ENCODE measurements at places on chromosomes 7 and 10.

- no peak for DNase-seq
Measured at GRCh38 chr7:40583667-40584444, 449.1 kb downstream of the SUGCT start.

DNA sequence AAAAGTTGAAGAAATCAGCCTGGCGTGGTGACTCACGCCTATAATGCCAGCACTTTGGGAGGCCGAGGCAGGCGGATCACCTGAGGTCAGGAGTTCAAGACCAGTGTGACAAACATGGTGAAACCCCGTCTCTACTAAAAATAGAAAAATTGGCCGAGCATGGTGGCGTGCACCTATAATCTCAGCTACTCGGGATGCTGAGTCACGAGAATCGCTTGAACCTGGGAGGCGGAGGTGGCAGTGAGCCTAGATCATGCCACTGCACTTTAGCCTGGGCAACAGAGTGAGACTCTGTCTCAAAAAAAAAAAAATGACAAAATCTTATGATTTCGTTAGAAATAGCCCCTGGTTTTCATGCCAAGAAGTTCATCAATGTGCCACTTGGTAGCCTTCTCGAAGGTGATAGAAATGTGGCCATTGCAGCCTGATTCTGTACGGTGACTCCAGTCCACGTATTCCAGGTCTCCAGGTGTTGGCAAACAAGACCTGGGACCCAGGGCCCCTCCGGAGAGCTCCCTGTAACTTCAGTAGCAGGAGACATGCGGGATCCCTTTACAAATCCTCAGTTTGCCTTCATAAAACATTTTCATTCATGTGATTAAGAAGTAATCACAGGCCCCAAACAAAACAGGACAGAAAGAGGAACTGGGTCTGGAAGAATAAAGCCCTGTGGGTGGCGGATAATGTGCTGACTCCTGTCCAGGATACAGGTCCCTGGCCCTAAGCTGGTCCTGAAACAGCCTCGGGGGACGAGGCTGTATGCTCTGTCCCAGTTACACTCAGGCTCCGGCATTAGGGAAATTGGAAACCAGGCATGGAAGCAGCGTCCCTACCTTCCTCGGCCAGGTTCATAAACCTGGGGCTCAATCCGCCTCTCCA lies 207.3 kb upstream of the SH2B2 start:
- DNase-seq: no peak

DNA sequence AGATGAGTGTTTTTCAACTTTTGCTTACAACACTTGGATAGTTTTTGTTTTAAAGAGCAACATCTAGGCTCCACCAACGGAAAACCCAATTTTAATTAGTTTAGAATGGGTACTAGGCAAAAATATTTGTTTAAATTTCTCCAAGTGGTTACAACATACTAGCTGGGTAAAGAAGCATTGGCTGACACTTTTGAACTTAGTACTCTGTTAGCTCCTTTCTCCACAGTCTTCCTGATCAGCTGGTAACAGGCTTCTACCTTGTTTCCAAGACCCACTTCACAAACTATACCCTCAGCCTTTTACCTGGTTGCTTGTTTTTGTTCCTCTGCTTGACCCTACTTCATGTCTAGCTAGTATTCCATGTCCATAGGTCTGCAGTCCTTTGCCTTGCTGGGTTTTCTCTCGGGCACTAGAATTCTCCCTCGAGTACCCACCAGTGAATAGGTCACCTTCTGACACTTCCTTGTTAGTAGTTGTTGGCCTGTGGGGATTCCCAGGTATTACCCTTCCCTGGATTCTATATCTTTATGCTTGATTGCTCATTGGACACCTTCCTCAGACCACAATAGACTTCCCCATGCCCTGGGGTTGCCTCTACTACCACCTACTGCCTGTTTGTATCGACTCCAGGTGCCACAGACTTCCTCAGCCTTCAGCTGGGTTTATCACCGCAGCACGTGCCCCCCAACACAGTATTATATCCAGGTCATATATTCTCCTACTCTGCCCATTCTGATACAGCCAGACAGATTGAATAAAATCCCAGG lies 42.0 kb downstream of the PRPS1L1 start:
- no peak for DNase-seq

DNA sequence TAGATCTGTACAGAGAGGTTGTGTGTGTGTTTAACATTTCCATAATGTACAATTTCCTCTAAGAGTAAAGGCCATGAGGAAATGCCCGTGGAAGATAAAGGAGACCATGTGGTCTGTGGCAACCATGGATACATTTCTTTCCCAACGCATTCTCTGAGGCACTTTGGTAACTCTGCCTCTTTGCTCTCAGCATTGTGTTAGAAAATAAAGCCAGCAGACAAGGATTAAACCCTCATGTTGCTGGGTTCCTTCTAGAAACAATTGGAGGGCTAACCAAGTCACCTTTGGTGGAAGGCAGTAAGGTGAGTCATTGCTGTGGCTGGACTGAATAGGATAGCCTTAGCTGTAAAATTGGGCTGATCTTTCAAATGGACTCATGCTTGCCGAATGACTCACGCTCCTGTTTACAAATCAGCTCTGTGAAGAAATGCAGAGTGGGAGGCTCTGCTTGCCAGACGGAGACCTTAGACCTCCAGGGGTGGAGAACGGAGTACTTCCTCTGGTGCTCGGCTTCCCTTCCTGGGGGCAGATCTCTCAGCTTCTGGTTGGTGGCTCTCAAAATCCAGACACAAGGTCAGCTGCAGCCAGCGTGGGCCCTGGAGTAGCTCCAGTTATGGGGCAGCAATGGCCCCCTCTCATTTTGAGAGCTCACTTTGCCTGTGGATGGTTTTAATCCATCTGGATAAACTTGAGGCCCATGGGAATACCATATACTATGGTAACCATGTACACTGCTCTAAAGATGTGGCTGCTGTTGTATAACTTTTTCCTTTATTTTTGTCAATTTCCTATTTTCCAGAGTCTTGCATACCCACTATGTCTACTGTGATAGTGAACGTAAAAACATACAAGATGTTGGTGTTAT lies 137.3 kb downstream of the TCF7L2 start:
- DNase-seq: no peak

DNA sequence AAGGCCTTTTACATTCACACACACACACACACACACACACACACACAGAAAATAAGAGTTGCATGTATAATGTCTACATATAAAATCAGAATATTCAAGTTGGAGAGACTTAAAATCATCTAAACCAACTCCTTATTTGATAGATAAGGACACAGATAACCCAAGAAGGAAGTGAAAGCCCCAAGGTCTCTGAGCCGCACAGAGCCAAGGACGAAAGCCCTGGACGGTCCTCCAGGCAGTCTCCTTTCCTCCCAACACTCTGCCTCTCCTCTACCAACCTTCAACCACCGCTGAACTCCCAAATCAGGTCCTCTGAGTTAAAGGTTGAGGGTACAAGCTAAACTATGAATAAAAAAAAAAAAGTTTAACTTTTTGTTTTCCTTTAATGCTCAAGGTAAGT lies 28.2 kb downstream of the UBE2H start:
- DNase-seq: no peak

DNA sequence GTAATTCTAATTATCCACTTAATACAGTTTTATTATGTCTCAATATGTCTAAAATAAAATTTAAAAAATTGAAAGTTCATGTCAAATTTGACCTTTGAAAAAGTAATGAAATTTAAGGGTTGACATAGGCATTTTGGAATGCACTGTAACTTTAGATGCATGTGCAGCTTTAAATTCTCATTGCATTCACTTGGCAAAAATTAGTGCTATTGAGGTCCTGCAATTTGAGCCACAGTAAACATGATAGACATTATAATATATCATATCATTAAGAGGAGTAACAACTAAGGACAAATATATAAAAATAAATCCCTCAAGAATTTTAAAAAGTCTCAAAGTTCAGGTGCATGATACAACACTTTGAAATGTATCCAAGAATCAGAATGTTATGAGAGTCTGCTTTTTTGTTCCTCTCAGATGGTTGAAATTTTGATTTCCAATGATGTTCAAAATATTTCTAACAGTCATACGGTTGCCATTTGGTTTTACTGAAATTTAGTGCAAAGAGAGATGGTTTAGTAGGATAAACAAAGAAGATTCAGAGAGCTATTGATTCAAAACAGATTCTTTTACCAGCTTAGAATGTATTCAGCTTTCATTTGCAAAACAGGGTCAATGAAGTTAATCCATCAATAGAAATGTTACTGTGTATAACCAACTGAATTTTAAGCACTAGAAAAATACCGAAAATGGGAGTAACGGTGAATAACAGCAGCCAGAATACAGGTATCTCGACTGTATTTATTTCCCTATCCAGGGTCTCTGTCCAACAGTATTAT lies 71.8 kb downstream of the SEMA3A start:
- no peak for DNase-seq

- no peak for DNase-seq
Measured at GRCh38 chr7:129591868-129592267, 19.7 kb upstream of the NRF1 start.

DNA sequence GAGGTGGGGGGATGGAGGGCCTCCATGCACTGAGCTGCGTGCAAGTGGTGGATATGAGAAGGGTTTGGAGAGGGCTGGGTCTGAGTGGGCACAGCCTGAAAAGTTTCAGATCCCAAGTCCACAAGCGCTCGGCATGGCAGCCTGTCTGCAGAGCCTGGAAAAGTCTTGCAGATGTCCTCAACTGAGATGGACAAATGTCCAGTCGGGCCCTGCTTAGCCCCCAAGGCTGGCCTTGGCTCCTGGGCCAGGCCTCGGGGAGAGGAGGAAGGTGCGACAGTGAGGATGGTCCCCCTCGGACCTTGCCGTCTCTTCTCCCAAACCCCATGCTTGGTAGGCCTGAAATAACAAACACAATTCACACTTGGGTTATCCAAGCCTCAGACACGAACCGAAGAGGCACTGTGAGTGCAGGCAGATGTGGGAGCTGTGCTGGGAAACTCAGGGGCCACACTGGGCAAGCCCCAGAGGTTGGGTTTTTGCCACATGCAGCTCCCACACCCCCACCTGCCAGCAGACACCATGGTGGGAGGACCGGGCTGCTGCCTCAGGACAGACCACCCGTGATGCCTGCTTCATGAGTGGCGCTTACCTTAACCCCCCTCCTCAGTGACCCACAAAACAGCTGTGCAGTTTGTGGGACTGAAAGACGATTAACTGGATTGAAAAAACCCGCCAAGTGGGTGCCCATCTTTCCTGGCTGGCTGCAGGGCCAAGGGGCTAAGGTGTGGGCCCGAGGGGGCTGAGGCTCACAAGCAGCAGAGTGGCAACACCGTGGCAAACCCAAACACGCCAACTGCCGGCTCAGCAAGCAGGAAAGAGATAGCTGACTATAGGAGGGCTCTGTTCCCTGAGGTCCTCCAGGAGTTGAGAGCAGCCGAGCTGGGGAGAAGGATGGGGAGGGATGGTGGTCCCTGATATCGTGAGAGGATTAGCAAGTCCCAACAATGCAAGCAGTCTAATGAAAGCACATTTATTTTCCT lies 156.8 kb downstream of the RNF216 start:
- DNase-seq: no peak

- DNase-seq: no peak
Measured at GRCh38 chr7:16838386-16838785, 33.6 kb upstream of the AGR2 start.

- no peak for DNase-seq
Measured at GRCh38 chr7:88795553-88795952, at the start of gene TEX47. Gene TEX47, minus strand, starts transcription at chr7:88795737. Its CDS starts 795 bp downstream, at chr7:88794942.

DNA sequence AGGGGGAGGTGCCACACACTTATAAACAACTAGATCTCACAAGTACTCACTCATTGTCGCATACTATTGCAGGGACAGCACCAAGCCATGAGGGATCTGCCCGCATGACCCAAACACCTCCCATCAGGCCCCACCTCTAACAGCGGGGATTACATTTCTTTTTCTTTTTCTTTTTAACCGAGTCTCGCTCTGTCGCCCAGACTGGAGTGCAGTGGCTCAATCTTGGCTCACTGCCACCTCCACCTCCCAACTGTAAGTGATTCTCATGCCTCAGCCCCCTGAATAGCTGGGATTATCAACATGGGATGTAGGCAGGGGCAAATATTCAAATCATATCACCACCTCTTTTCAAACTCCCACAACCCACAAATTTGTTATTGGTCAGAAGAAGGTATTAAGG lies 76.7 kb downstream of the SKAP2 start:
- DNase-seq: no peak

DNA sequence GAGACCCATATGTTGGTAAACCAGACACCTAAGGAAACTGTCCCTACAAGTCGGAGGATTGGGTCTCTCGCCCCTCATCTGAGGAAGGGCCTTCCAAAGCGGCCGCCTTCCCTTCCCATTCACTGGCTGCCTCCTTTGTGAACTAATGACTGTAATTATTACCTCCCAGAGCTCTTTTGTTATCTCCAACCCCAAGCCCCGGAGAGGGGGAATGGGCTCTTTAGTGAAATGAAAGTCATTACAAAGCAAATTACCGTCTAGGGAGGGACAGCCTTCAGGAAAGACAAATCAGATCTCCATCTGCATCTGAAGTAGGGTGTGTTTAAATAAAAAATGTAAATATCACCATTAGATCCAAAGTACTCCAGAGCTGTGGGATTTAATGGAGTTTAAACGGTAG lies 2.6 kb upstream of the GAD2 start:
- DNase-seq: peak; percentile 53

DNA sequence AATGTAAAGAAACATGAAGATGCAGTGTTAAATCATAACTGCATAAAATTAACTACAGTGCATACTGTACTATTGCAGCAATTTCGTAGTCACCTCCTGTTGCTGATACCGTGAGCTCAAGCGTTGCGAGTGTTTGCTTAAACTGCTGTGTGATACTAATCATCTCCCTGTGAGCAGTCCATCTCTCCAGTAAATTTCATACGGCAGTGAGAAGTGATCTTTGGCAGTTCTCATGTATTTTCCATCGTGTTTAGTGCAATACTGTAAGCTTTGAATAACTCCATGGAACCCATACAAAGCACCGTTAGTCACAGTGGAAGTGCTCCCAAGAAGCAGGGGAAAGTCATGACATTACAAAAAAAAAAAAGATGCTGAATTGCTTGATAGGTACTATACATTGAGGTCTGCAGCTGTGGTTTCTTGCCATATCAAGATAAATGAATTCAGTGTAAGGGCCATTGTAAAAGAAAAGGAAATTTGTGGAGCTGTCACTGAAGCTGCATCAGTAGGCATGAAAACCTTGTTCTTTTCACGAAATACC lies 360.4 kb downstream of the EXOC4 start:
- no peak for DNase-seq
